Endothelial cell (in vitro differentiated cells): ENCODE measurements at places on chromosomes 12 and 14. TPM values are rescaled to one million over a fixed set of nuclear protein-coding genes. Genes with fewer than 3 reads are reported as not detected.
A peak's percentile ranks its signal among the peaks of the same experiment; 100 is the strongest.

GRCh38 chr14:31261859-31262731, 54.5 kb upstream of the HECTD1 start:
- H3K4me1 ChIP-seq = peaks cover 2% of the 10 kb centered on the region
- no peaks in the 10 kb centered on the region for H3K36me3 ChIP-seq
- H3K4me3 ChIP-seq = no peak overlapping the region
- H3K27me3 ChIP-seq = peaks cover 3% of the 10 kb centered on the region
- no peak for DNase-seq
- H3K27ac ChIP-seq = no peak overlapping the region

GRCh38 chr12:2925322-2925995, 33.7 kb upstream of the TEAD4 start:
- peaks cover 45% of the 10 kb centered on the region for H3K36me3 ChIP-seq
- no peak for DNase-seq
- H3K27me3 ChIP-seq = no peaks in the 10 kb centered on the region
- H3K4me3 ChIP-seq = no peak overlapping the region
- H3K27ac ChIP-seq = no peak overlapping the region

DNA sequence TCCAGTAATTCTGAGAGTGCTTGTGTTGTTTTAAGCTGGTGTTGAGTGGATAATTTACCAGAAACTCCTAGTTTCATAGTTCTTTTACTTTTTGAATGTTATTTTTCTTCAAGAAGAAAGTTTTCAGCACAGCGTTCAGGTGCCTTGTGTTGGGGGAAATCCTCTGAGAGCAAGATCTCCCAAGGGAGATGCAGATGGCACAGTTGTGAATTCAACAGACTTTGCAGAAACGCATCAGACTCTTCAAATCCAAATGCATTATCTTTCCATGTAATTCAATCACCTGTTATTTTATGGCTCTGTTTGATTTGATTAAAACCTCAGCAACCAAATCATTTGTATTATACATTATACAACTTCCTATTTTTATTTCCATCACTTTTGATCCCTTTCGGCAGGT, 439.9 kb downstream of the EGLN3 start:
- H3K4me1 ChIP-seq = no peaks in the 10 kb centered on the region
- H3K4me3 ChIP-seq = no peak overlapping the region
- no peaks in the 10 kb centered on the region for H3K27me3 ChIP-seq

DNA sequence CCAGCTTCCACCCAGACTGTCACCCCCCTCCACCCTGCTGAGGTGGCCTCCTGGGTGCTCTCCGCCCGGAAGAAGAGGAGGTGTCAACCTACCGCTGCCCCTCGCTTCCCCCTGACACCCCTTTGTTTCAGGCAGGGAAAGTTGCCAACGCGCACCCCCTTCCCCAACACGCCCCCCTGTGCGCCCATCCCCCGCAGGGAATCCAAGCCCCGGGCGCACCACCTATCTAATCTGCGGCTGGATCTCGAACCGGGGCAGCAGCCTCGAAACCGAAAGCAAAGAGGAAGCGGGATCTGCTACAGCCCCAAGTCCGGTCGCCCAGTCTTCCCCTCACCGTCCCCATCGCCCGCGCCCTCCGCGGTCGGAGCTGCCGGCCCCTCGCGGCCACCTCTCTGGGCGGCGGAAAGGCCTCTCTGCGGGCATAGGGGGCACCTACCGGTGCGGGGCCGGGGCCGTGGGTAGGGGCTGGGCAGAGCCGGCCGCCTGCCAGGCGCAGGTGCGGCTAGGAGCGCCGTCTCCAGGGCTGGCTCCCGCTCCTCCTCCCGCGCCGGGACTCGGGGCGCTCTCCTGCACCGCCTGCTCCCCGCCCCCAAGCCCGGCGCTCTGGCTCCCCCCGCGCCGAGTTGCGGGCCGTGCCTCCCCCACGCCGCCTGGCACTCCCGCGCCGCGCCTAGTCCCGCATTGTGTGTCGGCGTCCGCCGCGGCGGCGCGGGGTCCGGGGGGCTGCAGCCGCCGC, 18.3 kb upstream of the PLEKHH1 start:
- H3K4me1 ChIP-seq = peaks cover 7% of the 10 kb centered on the region
- DNase-seq = peak; percentile 28
- no peak overlapping the region for H3K27ac ChIP-seq
- H3K27me3 ChIP-seq = peaks cover 8% of the 10 kb centered on the region

HIF1A gene
- total RNA-seq = 203 TPM

RD3L gene
- not detected for total RNA-seq
